ENCODE measurements at places on chromosomes 1 and 21.

GRCh38 chr21:8988696-8989095 lies 1532.7 kb upstream of the TPTE start:
- DNase-seq, result no peak

- DNase-seq, result peak; percentile 4
Observed at GRCh38 chr1:89995598-89996449, 914 bp downstream of the ZNF326 start.

GRCh38 chr1:207804721-207805468 lies 53.0 kb downstream of the CD46 start:
- no peak for DNase-seq

DNA sequence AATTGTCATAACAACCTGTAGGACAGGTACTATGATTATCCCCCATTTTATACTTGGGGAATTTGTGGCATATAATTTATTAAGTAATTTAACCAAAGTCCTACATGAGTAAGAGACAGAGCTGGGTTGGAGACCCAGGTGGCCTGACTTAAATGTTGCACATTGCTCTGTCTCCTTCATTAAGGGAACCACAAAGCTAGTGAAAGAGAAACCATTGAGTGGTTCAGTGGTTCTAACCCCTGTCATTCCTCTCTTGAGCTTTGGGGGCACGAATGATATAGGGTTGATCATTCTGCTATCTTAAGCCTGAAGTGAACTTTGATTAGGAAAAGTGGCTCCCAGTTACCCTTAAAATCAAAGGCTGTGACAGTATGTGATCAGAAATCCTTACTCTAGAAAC lies 5.3 kb upstream of the MAP3K7CL start:
- no peak for DNase-seq

DNA sequence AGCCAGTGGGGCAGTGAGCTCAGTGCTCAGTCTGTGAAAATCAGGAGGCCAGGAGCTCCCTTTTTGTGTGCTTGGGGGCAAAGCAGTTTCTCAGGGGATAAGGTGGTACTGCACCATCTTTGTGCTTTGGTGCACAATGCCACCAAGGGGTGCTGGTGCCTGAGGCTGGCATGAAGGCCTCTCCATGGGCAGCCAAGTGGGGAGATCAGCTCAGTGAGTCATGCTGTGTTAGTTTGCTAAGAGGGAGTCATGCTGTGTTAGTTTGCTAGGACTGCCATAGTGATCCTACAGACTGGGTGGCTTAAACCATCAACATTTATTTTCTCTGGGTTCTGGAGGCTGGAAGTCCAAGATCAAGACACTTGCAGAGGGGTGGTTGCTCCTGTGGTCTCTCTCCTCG lies 428.1 kb downstream of the PRDM2 start:
- DNase-seq, result peak; percentile 24

DNA sequence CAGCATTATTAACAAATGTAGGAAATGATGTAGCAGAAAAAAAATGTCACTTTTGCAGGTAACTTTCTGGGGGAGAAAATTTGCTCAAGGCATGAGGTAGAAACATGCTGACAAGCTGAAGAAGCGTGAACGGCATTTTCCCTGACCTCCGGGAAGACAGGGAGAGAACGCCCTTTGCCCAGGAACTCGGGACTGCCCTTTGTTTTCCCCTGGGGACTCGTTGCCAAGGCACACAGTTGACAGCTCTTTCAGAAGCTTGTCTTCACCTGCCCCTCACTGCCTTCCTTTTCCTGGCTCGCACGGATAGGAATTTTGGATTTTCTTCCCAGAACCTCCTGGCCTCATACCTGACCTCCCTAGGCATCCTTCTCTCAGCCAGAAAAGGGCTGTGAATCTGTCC lies 52.7 kb upstream of the COA6 start:
- no peak for DNase-seq

DNA sequence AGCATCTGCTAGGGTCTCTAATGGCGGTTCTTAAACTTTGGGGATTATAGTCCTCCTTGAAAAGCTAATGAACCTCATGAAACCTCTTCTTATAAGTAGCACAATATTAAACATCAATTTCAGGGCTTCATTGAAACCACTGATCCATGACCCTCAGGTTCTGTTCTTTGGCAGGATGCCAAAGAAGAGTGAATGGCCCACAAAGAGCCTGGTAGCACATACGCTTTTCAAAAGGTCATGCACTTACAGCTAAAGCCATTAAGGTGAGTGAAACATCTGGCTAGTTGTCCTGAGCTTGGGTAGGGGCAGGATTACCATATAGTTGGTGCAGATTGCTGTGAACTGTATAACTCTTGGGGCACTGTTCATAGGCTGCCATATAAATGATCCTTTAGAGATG lies 42.3 kb downstream of the MDM4 start:
- DNase-seq, result no peak

DNA sequence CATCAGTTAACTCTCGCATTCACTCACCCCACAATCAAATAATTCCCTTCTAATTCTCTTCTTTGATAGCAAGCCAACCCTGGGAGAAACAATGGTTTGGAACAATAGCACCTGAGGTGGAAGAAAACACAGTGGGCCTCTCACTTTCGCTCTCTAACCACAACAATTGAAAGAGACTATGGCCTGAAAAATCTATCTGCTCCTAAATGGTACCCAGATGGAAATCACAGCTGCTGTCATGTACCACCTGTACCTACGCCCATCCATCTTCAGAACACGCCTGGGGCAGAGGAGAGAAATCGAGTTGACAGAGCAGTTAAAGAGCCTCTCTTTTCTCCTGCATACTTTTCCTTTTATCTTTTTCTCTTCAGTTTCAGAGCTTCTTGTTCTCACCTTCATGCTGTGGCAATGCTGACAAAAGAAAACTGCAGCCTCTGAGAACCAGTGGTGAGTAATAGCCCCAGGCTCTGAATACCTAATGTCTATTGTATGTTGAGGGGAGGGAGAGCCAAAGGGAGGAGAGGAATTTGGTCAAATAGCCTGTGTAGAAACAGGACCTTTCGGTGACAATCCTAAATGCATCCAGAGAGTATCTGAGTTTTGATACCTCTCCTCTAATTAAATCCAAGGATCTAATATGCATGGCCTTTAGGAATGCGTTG lies 57.7 kb downstream of the ZC3H11B start:
- peak; percentile 24 for DNase-seq

DNA sequence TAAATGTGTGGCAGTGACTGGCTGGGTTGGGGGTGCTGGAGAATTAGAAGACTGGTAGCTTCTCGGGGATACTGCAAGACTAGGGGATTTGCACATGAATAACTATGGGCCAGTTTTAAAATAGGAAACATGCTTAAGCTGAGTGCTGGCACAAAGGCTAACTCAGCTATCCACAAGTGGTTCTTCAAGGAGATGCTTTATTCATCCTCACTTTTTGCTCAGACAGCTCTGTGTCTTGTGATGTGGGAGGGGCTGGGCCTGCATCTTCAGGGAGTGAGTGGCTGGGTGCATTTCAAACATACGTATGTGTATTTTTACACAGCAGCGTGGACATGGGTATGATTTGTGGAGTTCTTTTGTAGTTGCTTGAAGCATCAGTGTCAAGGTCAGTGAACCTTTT lies 2.3 kb downstream of the COQ8A start:
- no peak for DNase-seq

GRCh38 chr1:75518686-75519085 lies 92.2 kb downstream of the SLC44A5 start:
- DNase-seq, result no peak

- peak; percentile 8 for DNase-seq
Observed at GRCh38 chr1:77394166-77394565, 112.3 kb downstream of the AK5 start.

DNA sequence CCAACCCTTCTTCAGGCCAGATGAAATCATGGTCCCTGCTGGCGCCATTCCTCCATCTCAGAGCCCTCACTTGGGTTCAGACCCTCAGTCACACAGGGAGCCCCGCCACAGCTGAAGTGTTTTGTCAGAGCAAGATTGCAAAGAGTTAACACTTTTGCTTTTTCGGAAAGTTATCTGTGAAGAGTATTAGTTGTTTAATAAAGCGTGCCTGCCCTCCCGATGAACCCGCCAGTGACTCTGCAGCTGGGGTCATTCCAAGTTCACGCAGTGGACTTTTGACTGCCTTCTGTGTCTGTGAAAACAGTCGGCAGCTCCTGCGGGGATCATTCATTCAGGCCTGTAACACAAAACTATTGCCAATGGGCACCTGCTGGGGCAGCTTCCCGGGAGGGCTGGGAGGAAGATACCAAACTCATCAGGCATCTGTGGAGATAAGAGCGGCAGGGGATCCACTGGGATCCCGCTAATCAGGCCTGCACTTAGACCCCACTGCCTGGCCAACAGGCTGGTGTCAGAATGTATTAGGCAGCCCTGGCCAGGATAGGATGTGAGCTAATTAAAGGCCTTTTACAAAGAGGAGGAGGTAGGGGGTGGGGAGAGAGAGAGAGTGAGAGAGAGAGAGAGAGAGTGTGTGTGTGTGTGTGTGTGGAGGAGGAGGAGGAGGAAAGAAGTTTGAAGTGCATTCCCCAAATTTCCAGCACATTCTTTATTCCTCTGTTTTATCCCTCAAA lies 184.5 kb downstream of the DHRS3 start:
- peak; percentile 13 for DNase-seq

DNA sequence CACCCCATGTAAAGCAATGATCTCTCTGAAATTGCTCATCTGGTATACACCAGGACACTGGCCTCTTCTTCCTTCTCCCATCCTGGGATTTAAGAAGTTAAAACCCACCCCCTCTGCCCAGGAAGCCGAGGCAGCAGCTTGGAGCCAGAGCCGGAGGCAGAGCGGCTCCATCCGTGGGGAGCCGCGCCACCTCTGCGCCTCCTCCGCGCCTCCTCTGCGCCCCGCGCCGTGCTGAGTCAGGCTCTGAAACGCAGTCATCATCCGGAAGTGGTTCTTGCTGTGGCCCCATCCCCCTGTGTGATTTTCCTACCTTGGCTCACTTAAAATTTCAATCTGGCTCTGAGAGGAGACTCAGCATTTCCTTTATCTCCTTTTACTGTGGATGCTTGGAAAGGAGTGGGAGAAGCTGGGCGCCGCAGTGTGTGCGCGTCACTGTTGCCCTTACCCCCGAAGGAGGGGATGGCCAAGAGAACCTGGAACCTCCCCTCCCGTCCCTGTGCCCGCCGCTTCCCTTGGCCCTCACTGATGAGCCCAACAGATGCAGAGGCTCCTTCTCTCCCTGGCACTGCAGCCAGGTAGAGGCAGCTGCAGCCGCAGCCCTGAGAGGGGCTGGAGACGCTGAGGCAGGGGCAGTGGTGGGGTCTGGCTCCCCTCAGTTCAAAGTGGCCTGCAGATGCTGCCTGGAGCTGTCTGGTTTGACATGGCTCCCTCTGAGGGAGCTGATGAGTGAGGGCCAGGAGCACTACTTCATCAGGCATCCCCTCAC lies 15.3 kb upstream of the NPHP4 start:
- no peak for DNase-seq

- DNase-seq, result no peak
Observed at GRCh38 chr21:43305336-43305665, 121.6 kb downstream of the SIK1 start.

DNA sequence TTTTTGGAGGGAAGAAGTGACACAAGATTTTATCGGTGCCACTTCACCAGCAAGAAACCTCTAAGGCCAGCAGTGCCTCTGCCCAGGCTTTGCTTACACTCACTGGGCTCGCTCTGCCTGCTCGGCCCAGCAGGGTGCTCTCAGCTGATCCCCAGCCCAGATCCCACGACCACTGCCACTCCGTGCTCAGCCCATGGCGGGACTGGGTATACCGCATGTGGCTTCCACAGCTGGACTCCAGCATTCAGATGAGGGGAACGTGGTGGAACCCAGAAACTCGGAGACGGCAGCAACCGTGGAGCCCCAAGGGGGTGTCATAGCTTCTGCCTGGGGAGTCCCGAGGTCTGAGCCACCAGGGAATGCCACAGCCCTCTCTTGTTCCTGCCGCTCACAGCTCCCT lies 12.9 kb downstream of the USP25 start:
- DNase-seq, result no peak

DNA sequence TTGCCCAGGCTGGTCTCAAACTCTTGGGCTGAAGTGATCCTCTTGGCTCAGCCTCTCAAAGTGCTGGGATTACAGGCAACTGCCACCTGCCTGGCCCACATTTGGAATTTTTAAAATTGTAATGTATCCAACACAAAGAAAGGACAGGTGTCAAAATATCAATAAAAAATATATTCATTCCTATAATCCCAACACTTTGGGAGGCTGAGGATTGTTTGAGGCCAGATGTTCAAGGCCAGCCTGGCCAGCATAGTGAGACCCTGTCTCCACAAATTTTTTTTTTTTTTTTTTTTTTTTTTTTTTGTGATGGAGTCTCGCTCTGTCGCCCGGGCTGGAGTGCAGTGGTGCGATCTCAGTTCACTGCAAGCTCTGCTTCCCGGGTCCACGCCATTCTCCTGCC lies 10.0 kb downstream of the HES2 start:
- no peak for DNase-seq

- no peak for DNase-seq
Observed at GRCh38 chr1:195745189-195746010, 862.8 kb downstream of the KCNT2 start.

GRCh38 chr1:205563927-205564441 lies 59.5 kb downstream of the CDK18 start:
- DNase-seq, result peak; percentile 23

DNA sequence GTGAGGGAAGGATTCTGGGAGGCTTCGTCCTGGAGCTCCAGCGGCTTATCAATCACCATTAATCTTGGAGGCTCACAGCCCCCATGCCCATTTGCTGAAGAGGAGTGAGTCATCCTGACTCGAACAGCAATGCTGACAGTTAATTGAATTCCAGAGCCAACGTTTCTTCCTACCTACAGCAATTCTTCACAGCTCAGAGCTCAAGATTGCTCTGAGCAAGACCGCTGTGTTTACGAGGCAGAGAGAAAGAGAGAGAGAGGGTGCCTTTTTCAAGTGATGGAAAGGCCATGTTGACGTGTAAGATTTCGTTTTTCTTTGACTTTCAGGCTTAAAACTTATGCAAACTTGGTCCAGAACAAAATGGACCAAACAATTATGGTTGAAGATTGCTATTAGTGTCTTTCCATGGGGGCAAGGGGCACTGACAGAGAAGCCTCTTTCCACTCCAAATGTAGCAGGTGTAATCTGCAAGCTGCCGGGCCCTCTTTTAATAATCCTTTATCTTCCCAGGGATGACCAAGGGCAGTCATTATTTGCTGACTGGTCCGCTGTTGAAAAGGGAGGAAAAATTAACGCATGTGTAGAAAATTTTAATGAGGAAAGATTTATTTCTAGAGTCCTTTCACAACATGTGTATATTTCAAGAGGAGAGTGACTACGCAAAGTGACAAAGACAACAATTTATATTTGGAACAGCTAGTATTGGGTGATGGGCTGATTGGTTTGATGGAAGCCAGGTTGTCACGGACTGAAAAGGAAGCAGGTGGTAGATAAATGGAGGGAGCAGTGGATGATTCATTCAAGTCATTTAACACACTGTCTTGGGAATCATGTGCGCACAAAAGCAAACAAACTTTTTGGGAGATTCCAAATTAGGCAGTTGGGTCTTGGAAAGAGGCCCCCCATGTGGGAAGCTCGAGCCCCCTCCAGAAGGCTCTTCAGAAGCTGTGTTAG lies 136.1 kb upstream of the IRF2BP2 start:
- peak; percentile 95 for DNase-seq

DNA sequence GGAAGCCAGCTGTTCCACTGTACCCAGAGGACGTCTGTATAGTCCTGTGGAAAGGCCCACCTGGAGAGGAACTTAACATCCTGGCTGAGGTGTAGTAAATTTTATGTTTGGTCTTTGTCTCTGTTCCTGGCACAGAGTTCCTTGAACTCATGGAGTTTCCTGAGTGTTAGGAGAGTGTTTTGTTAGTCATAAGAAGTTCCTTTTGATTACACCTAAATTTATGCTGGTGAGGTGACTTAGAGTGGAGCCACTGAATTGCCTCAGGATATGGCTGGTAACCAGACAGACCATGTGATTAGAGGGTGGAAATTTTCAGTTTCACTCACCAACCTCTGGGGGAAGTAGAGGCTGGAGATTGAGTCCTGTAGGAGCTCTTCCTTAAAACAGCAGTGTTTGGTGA lies 57.9 kb downstream of the RASAL2 start:
- DNase-seq, result peak; percentile 31

Data from A172 (cell line).